ENCODE measurements at places on chromosomes 11 and 22.

DNA sequence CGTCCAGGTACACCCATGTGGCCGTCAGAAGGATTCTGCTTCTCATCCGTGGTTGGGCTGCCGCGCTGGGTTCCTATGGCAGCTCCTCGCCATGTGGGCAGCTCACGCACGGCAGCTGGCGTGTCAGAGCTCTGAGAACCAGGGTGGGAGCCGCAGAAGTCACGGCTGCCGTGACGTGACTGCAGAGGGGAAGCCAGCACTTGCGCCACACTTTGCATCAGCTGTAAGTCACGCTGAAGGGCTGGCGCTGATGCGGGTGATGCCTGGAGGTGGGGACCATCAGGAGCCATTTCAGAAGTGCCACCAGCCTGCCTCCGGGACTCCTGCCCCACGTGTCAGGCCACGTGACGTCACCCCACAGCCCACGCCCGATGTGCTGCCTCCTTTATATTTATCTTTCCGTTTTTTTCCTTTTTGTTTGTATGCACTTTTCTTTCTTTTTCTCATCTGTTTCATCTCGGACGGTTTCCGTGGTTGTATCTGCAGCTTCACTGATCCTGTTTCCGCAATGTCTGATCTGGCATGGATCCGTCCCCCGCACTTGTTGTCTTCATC, 133.2 kb downstream of the IGLL1 start:
- DNase-seq: no peak

- DNase-seq: no peak
These were observed at the start of gene DGCR6 for GRCh38 chr22:18905540-18906409. DGCR6 (plus strand) TSS chr22:18906320; CDS start chr22:18906375, 55 bp downstream.

- DNase-seq: peak; percentile 49
These were observed 215.0 kb upstream of the CTSC start for GRCh38 chr11:88552379-88553062.

DNA sequence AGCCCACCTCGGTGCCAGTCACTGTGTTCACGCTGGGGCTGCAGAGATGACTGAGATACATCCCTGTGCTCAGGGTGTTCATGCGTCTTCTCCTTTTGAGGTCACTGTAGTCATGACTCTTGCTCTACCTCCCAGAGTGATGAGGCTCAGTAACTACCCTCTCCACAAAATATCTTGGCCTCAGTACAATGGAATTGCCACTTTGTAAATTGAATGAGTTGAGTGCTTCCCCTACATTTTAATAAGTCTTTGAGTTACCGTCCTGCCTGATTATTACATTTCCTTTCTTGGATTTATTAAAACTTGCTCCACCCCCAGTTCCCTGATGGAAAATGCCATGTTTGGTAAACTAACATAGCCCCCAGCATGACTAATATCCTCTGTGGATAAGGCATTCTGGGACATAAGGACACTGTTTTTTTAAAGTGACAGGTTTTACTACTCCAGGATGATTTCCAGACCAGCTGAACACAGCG, 15.9 kb downstream of the PRSS23 start:
- peak; percentile 70 for DNase-seq

- peak; percentile 55 for DNase-seq
These were observed 49.8 kb downstream of the CLMP start for GRCh38 chr11:123145220-123145619.

GRCh38 chr22:45996241-45997076, 19.5 kb upstream of the WNT7B start:
- peak; percentile 53 for DNase-seq

GRCh38 chr11:14270690-14271542, 88.1 kb downstream of the RRAS2 start:
- no peak for DNase-seq

GRCh38 chr11:126607776-126608541, 252.5 kb downstream of the ST3GAL4 start:
- DNase-seq: no peak

- DNase-seq: no peak
These were observed at the start of gene MRPL23 for GRCh38 chr11:1946812-1947484. MRPL23 (plus strand) TSS chr11:1947332; CDS start chr11:1947363, 31 bp downstream.

DNA sequence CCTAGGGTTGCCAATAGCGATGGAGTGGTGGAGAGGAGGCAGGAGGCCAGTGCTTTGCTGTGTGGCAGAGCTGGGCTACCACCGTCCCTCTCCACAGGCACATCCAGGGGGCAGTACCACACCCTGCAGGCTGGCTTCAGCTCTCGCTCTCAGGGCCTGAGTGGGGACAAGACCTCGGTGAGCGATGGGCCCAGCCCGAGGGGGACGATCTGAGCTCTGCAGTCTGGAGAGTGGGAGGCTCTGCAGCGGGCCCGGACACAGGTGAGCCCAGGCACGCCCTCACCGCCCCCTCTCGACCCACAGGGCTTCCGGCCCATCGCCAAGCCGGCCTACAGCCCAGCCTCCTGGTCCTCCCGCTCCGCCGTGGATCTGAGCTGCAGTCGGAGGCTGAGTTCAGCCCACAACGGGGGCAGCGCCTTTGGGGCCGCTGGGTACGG, 2.5 kb downstream of the PKP3 start:
- peak; percentile 21 for DNase-seq

DNA sequence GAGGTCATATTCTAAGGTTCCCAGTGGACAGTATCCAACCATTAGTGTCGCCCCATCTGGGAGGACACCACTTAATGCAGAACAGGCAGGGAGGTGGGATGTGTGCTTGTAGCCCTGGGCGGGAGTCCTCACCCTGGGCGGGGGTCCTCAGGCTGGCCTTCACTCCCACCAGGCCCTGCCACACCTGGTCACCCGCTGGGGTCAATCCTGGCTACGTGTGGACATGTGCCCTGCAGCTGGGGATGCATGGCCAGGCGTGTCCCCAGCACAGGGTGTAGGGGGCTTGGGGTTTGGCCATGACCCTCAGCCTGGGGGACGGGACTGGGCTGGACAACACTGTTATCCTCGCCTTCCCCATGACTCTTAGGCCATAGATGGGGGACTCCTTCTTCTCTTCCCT, 18.8 kb downstream of the TRPM5 start:
- DNase-seq: no peak

DNA sequence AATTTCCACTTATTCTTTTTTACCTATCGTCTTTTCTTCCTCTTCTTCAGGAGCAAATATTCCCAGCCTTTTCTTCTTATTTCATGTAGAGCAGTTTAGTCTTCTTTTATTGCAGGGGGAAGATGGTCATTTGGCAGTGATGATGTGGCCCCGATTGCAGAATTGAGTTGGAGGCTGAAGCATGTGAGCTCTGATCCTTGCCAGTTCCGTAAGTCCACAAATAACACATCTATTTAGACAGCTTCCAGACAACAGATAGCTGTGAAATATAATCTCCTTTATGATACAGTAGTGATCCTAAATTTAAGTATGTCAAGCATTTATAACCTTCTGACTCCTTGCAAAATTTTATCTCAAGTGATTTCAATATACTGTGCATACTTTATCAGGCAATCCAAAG, 27.5 kb downstream of the REXO2 start:
- DNase-seq: no peak

DNA sequence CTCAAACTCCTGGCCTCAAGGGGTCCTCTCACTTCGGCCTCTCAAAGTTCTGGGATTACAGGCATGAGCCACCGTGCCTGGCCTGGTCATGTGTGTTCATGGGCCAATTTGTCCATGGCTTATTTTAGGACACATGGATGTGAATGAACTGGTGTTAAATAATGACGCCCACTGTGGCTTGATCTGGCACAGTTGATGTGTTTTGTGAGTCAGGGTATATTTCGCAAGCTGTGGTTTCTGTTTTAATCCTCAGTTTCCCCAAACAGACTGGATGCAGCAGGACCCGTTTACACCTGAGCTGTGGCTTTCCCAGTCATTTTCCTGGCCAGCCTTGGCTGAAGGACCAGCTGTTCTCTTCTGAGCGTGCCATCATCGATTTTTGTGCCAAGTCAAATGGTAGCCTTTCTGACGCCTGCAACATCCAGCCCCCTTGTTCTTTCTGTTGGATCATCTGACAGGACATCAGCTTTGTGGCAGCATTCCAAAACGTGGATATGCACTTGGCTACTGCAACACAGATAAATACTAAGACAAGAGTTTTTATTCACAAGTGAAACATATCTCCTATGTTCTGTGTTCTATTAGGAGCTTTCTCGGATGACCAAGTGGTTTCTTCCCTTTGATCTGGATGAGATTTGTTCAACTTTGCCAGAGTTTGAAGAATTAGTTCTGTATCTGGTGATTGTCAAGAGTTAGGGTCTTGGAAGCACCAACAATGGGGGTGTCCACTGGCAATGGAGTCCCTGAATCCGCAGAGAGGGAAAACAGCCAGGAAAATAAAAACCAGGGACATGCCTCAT, 40.0 kb upstream of the SEPTIN5 start:
- no peak for DNase-seq

- no peak for DNase-seq
These were observed 2.8 kb upstream of the TRIM3 start for GRCh38 chr11:6476571-6476970.

- no peak for DNase-seq
These were observed 5.1 kb downstream of the CHEK2 start for GRCh38 chr22:28736301-28737155.

DNA sequence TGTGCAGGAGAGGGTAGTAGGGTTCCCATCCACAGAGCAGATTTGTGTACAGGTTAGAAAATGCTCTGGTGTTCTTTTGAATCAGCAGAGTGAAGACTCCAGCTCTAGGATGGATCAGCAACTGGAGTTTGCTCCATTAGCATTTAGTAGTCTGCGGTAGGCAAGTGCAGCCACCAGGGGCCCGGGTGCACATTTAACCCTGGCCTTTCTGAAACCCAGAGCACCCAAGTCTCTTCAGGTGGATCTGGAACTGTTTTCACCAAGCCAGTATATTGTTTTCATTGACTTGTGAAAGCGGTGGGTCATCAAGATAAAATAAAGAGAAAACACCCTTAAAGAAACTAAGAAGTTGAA, 100.8 kb upstream of the CLPB start:
- DNase-seq: no peak

DNA sequence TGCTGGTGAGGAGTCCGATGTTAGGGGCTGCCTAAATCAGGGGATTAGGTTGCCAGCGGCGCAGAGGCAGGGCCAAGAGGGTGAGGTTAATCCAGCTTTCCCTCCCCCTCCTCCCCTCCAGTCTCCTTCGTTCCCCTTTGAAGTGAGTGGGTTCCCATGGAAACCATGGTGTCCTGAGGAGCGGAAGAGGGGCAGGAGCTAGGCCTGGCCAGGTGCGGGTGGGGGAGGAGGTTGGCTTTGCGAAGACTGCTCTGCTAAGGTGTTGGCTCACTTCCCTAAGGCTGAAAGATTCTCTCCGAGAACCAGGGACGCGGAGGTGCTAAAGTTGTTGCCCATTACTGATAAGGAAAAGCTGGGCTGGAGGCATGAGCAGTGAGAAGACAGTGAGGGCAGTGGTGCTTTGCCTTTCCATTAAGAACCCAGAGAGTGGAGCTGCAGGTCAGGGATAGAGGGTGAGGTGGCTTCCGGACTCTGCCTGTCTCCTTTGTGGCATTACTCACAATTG, 124.6 kb downstream of the FEZ1 start:
- no peak for DNase-seq

GRCh38 chr11:14306481-14306880, 52.5 kb downstream of the RRAS2 start:
- no peak for DNase-seq

- no peak for DNase-seq
These were observed 64.9 kb downstream of the SPECC1L start for GRCh38 chr22:24335496-24335895.

DNA sequence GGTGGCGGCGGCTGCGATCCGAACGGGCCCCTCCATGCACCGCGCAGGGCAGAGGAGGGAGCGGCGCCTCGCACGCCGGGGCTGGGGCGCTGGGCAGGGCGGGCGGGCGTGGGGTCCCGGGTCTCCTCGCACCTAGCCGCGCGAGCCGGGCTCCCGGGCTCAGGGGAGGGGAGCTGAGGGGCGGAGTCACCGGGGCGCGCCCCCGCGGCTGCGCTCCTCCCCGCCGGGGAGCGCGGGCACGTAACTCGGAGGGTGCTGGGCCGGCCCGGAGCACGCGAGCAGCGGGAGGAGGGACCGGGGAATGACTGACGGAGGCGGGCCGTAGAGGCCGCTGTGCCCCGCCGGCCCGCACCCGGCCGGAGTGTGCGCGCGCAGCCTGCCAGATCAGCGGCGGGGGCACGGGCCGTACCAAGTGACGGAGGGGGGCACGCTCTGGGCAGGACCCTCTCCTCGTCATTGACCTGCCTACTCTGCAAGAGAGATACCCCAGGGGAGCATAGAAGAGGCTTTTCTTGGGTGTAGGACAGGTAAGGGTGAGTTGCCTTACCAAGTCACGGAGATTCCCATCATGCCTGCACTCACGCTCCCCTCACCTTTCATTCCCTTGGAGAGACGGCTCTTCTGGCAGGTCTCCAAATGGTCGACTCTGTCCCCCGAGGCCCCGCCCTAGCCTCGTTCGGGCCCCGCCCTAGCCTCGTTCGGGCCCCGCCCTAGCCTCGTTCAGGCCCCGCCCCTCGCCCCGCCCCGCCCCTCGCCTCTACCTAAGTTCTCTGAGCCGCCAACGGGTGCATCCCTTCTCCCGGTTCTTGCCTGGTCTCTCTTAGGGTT, at the start of gene CDON:
Gene CDON, minus strand, starts transcription at position 188 of the 828 bp plus-strand sequence. CDS start 39,390 bp downstream, outside the sequence.
- peak; percentile 91 for DNase-seq

DNA sequence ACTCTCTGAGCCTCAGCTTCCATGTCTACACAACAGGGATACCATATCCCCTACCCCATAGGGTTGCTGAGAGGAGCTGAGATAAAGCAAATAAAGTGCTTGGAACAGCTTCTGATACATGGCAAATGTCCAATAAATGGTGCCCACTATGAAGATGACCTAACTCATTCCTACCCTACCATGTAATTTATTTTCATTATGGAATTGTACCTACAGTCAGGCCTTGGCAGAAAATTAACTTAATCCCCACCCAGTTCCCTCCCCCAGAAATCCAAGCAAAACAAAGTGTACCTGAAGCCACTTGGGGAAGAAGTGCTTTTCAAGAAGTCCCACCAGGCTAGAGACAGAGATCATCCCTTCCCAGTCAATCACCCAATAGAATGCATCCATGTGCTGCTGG, 10.8 kb downstream of the SRRD start:
- no peak for DNase-seq

DNA sequence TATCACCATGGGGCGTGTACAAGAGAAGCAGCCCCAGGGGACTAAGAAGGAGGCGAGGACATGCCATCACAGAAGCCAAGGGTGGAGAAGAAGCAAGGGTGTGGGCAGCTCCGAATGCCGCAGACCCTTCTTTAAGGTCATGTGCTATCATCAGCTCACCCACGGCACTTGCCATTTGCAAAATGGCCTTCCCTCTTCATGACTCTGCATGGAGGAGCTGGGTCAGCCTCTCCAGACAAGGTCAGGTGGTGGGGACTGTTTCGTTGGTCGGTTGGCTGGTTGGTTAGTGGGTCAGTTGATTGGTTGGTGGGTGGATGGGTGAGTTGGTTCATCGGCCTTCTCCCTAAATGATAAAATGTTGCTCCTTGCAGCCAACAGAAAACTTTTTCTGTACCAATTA, 622.5 kb downstream of the TBC1D22A start:
- DNase-seq: no peak

- no peak for DNase-seq
These were observed 64.6 kb downstream of the EXT2 start for GRCh38 chr11:44159848-44160721.

Measured in fibroblast of upper back skin (primary cell).